ENCODE measurements at places on chromosomes 16 and 17. TPM values are rescaled to one million over a fixed set of nuclear protein-coding genes. Genes with fewer than 3 reads are reported as not detected.

ZDHHC1 gene
- 0.32 TPM for total RNA-seq

TPSG1 gene
- not detected for total RNA-seq

GAST gene
- not detected for total RNA-seq

VTN gene
- not detected for total RNA-seq

CLEC10A gene
- total RNA-seq: not detected

All from activated naive CD4-positive, alpha-beta T cell treated with anti-CD3 and anti-CD28 coated beads for 36 hours (primary cell).